ENCODE measurements at places on chromosomes 7 and 10. TPM values are rescaled to one million over a fixed set of nuclear protein-coding genes. Genes with fewer than 3 reads are reported as not detected.

MYO3A gene
- 1.0 TPM for polyA plus RNA-seq

ECHDC3 gene
- polyA plus RNA-seq: 7.2 TPM

HGF gene
- 7.5 TPM for polyA plus RNA-seq

NODAL gene
- polyA plus RNA-seq: 0.29 TPM

TBXAS1 gene
- 3.4 TPM for polyA plus RNA-seq

ASCC1 gene
- polyA plus RNA-seq: 26.4 TPM

BAIAP2L1 gene
- polyA plus RNA-seq: 5.4 TPM

USP54 gene
- polyA plus RNA-seq: 18.6 TPM

- no peak for DNase-seq
- peaks cover 45% of the 10 kb centered on the region for H3K36me3 ChIP-seq
- H3K4me3 ChIP-seq: no peak overlapping the region
- H3K27me3 ChIP-seq: no peaks in the 10 kb centered on the region
Measured at GRCh38 chr10:102620138-102620590, 24.1 kb upstream of the TRIM8 start.

- H3K27me3 ChIP-seq: no peaks in the 10 kb centered on the region
- H3K36me3 ChIP-seq: peaks cover 47% of the 10 kb centered on the region
- H3K4me1 ChIP-seq: peaks cover 10% of the 10 kb centered on the region
- H3K27ac ChIP-seq: no peak overlapping the region
- no peak overlapping the region for H3K4me3 ChIP-seq
Measured at GRCh38 chr7:151032936-151033863, 5.0 kb downstream of the ABCB8 start.

- H3K4me1 ChIP-seq: no peaks in the 10 kb centered on the region
- no peaks in the 10 kb centered on the region for H3K27me3 ChIP-seq
- peak; percentile 68 for DNase-seq
- H3K36me3 ChIP-seq: no peaks in the 10 kb centered on the region
- no peak overlapping the region for H3K27ac ChIP-seq
Measured at GRCh38 chr10:98957801-98958200, 277.9 kb downstream of the HPSE2 start.

DNA sequence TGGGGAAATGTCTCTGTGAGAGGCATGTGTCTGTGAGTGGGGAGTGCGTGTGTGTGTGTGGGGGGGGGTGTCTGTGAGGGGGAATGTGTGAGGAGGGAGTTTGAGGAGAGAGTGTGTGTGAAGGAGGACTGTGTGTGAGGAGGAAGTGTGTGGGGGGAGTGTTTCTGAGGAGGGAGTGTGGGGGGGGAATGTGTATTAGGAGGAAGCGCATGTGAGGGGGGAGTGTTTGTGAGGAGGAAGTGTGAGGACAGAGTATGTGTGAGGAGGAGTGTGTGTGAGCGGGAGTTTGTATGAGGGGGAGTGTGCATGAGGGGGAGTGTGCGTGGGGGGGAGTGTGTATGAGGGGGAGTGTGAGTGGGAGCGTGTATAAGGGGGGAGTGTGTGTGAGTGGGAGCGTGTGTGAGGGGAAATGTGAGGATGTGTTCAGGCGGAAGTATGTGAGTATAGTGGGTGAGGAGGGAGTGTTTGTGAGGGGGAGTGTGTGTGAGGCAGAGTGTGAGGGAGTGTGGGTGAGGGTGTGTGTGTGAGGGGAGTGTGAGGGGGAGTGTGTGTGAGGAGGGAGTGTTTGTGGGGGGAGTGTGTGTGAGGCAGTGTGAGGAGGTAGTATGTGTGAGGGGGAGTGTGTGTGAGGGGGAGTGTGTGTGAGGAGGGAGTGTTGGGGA lies 21.8 kb upstream of the PTPRN2 start:
- DNase-seq: no peak
- no peak overlapping the region for H3K27ac ChIP-seq
- H3K36me3 ChIP-seq: peaks cover 12% of the 10 kb centered on the region
- H3K27me3 ChIP-seq: no peaks in the 10 kb centered on the region
- H3K4me3 ChIP-seq: no peak overlapping the region

GRCh38 chr10:103929381-103929921 lies 11.5 kb upstream of the STN1 start:
- H3K27ac ChIP-seq: no peak overlapping the region
- no peak overlapping the region for H3K4me3 ChIP-seq
- H3K4me1 ChIP-seq: no peaks in the 10 kb centered on the region
- DNase-seq: no peak
- no peaks in the 10 kb centered on the region for H3K36me3 ChIP-seq

DNA sequence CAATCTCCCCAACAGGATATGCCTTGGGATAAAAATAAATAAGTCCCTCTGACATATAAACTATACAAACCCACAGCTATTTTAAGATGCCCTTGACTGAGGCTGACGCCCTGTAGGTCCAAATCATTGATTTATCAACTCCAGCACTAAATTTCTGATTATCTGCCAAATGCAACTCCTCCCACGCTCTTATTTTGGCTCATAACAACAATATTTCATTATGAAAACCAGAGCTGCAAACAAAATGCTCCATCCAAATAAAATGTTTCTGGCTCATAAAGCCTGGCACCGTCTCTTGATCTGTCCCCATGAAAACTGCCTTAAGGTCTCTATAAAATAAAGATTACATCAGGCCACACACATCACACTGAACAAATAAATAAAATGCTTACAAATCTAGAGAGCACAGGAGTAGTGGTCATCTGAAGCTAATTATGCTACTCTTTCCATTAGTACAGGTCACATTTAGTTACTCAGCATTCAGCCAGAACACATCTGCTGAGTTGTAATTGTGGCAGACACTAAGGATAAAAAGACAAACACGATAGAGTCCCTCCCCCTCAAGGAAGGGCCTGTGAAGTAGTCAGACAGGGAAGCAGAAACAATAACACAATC lies 28.8 kb downstream of the CACUL1 start:
- no peaks in the 10 kb centered on the region for H3K36me3 ChIP-seq
- H3K4me1 ChIP-seq: peaks cover 2% of the 10 kb centered on the region
- peak overlapping the region; percentile 56 for H3K27ac ChIP-seq
- H3K27me3 ChIP-seq: no peaks in the 10 kb centered on the region
- no peak overlapping the region for H3K4me3 ChIP-seq

GRCh38 chr7:22871661-22872060 lies 49.0 kb upstream of the TOMM7 start:
- no peak overlapping the region for H3K4me3 ChIP-seq
- peaks cover 9% of the 10 kb centered on the region for H3K4me1 ChIP-seq
- no peak overlapping the region for H3K27ac ChIP-seq

GRCh38 chr7:129205987-129206785 lies 17.8 kb downstream of the SMO start:
- H3K27me3 ChIP-seq: no peaks in the 10 kb centered on the region
- no peak for DNase-seq
- no peak overlapping the region for H3K27ac ChIP-seq
- peaks cover 59% of the 10 kb centered on the region for H3K36me3 ChIP-seq
- H3K4me3 ChIP-seq: no peak overlapping the region

GRCh38 chr7:70466725-70467364 lies 665.1 kb upstream of the GALNT17 start:
- H3K4me3 ChIP-seq: no peak overlapping the region
- no peaks in the 10 kb centered on the region for H3K36me3 ChIP-seq
- H3K4me1 ChIP-seq: peaks cover 5% of the 10 kb centered on the region
- no peak overlapping the region for H3K27ac ChIP-seq
- no peaks in the 10 kb centered on the region for H3K27me3 ChIP-seq
- DNase-seq: no peak

- no peaks in the 10 kb centered on the region for H3K36me3 ChIP-seq
- H3K4me1 ChIP-seq: no peaks in the 10 kb centered on the region
- no peak overlapping the region for H3K4me3 ChIP-seq
- no peak overlapping the region for H3K27ac ChIP-seq
- H3K27me3 ChIP-seq: no peaks in the 10 kb centered on the region
Measured at GRCh38 chr7:85426487-85426960, 239.7 kb upstream of the SEMA3D start.

- H3K27me3 ChIP-seq: no peaks in the 10 kb centered on the region
- H3K4me3 ChIP-seq: no peak overlapping the region
- peaks cover 31% of the 10 kb centered on the region for H3K36me3 ChIP-seq
- H3K4me1 ChIP-seq: no peaks in the 10 kb centered on the region
Measured at GRCh38 chr7:39700932-39701331, 77.6 kb downstream of the RALA start.

DNA sequence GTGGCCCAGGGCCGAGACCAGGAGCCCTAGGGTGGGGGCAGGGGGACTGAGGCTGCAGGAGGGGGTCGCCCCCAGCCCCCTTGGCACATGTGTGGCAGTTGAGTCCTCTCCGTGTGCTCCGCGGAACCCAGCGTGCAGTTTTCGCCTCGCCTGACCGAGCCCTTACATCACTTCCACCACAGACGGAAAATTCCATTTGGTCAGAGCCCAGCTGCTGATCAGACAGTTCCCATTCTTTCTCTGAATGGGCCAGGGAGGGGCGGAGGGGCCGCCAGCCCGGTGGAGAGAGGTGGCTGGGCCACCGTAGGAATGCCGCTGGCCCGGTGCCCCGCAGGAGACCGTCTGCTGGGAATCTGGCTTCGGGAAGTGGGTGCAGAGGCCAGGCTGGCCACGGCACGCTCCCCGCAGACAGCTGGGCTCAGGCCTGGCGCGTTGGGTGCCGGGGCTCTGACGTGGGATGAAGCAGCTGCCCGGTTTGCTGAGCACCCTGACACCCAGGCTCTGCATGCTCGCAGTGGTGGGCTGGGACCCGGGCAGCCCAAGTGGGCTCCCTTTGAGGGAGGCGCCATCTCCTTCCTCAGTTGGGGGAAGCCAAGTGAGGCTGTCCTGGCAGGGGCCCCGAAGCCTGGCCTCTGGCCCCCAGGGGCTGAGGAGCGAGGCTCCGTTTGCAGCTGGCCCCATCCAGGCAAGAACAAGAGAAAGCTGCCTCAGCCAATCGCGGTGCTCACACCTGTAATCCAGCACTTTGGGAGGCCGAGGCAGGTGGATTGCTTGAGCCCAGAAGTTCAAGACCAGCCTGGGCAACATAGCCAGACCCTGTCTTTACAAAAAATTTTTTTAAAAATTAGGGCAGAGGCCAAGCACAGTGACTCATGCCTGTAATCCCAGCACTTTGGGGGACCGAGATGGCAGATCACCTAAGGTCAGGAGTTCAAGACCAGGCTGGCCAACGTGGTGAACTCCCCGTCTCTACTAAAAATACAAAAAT lies 9.9 kb downstream of the TTYH3 start:
- peak overlapping the region; percentile 96 for H3K27ac ChIP-seq
- DNase-seq: peak; percentile 99
- H3K4me3 ChIP-seq: peak overlapping the region; percentile 17

DNA sequence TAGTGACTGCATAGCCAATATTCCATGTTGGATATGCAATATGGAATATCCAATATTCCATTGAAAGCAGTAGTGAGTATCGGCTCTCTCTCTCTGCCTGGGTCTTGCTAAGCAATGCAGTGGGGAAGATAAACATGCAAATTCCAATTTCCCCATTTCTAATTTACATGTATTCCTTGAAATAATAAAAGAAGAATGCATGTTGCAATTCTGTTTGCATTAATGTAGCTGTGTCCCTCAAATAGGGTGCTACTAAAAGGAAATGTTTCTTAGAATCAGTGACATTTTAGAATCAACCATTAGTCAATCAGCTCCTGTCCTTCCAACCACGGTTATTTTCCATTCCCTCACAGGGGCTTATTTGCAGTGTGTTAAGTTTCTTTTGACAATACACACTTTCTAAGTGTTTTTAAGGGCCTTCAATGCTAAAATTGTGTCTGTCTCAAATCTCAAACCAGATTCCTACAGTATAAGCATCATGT lies 46.7 kb downstream of the AFAP1L2 start:
- peak; percentile 53 for DNase-seq
- no peak overlapping the region for H3K4me3 ChIP-seq
- no peaks in the 10 kb centered on the region for H3K27me3 ChIP-seq
- peaks cover 15% of the 10 kb centered on the region for H3K4me1 ChIP-seq

DNA sequence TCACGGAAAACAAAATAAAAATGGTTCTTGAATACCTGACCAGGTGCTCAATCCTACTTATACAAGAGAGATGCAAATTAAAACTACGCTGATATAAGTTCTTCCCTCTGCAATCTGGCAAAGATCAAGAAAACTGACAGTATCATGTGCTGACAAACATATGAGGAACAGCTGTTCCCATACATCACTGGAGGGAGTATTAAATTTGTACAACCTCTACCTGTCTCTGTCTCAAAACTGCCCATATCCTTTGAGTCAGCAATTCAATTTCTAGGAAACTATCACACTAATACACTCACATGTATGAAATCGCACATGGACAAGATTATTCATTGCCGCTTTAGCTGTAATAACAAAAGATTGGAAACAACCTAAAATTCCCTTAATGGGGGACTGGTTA lies 11.0 kb upstream of the IL6 start:
- peaks cover 16% of the 10 kb centered on the region for H3K4me1 ChIP-seq

GRCh38 chr10:101080933-101081931 lies 19.4 kb downstream of the KAZALD1 start:
- peak; percentile 52 for DNase-seq
- peaks cover 2% of the 10 kb centered on the region for H3K4me1 ChIP-seq
- H3K27me3 ChIP-seq: peaks cover 51% of the 10 kb centered on the region
- H3K4me3 ChIP-seq: no peak overlapping the region
- no peak overlapping the region for H3K27ac ChIP-seq
- H3K36me3 ChIP-seq: no peaks in the 10 kb centered on the region

- no peak overlapping the region for H3K4me3 ChIP-seq
- no peaks in the 10 kb centered on the region for H3K36me3 ChIP-seq
- no peaks in the 10 kb centered on the region for H3K27me3 ChIP-seq
- no peak for DNase-seq
- H3K4me1 ChIP-seq: no peaks in the 10 kb centered on the region
Measured at GRCh38 chr7:79096361-79096805, 357.1 kb downstream of the MAGI2 start.

DNA sequence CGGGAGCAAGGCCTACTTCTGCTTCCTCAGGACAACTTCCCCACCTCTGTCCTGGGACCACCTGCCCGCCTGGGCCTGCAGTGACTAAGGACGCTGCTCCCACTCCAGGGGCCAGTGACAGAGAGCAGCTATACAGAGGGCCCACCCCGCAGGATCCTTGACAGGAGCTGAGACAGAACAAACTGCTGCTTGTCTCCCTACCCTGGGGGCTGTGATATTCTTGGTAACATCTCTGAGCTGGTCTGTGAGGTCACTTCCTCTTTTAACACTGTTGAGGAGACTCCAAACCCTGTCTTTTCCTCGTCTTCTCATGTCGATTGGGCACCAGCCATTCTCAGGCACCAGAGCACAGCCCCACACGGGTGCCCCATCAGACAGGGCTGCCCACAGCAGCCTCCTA lies 6.9 kb upstream of the MRPS24 start:
- peaks cover 64% of the 10 kb centered on the region for H3K36me3 ChIP-seq
- DNase-seq: no peak
- H3K4me1 ChIP-seq: peaks cover 18% of the 10 kb centered on the region
- no peak overlapping the region for H3K4me3 ChIP-seq
- H3K27ac ChIP-seq: no peak overlapping the region
- H3K27me3 ChIP-seq: no peaks in the 10 kb centered on the region

GRCh38 chr10:27792216-27792615 lies 46.6 kb upstream of the MKX start:
- H3K27ac ChIP-seq: no peak overlapping the region
- DNase-seq: no peak
- no peaks in the 10 kb centered on the region for H3K36me3 ChIP-seq
- no peak overlapping the region for H3K4me3 ChIP-seq
- H3K27me3 ChIP-seq: no peaks in the 10 kb centered on the region
- H3K4me1 ChIP-seq: no peaks in the 10 kb centered on the region

GRCh38 chr7:80659120-80660055 lies 20.9 kb downstream of the CD36 start:
- no peaks in the 10 kb centered on the region for H3K27me3 ChIP-seq
- no peaks in the 10 kb centered on the region for H3K4me1 ChIP-seq
- no peak overlapping the region for H3K4me3 ChIP-seq
- peak; percentile 54 for DNase-seq
- no peak overlapping the region for H3K27ac ChIP-seq
- peaks cover 4% of the 10 kb centered on the region for H3K36me3 ChIP-seq

- DNase-seq: no peak
- no peaks in the 10 kb centered on the region for H3K27me3 ChIP-seq
- H3K27ac ChIP-seq: no peak overlapping the region
- H3K4me3 ChIP-seq: no peak overlapping the region
- peaks cover 16% of the 10 kb centered on the region for H3K4me1 ChIP-seq
Measured at GRCh38 chr10:122102869-122103525, 114.0 kb downstream of the TACC2 start.

Measured in muscle of leg (tissue), 16 donors.